ENCODE measurements at places on chromosomes 13 and 19.

- no peak for DNase-seq
These were observed 7.0 kb downstream of the ZNF749 start for GRCh38 chr19:57441979-57442752.

- DNase-seq: no peak
These were observed 51.1 kb upstream of the CYP4F8 start for GRCh38 chr19:15563931-15564330.

GRCh38 chr13:92734068-92734467 is 492.5 kb upstream of the GPC6 start:
- DNase-seq: no peak

DNA sequence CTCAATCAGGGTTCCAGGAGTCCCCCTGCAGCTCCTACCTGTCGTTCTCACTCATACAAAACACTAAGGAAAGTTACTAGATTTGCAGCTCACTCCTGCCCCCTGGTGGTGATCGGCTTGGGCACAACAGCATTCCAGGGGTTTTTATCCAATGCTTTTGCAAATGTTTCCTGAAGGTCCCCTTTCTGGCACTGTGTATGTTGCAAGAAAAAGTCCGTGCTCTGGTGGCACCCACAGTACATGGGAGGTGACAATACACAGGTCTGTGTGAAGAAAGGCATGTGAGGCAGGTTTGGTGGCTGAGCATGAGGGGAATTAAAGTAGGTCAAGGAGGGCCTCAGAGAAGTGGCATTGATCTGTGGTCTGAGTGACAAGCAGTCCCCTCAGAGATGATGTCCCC is 8.6 kb upstream of the TYK2 start:
- DNase-seq: peak; percentile 73

GRCh38 chr13:97464561-97464960 is 30.6 kb downstream of the RAP2A start:
- no peak for DNase-seq

GRCh38 chr19:49588365-49589122 is 2.4 kb upstream of the PRR12 start:
- DNase-seq: no peak

DNA sequence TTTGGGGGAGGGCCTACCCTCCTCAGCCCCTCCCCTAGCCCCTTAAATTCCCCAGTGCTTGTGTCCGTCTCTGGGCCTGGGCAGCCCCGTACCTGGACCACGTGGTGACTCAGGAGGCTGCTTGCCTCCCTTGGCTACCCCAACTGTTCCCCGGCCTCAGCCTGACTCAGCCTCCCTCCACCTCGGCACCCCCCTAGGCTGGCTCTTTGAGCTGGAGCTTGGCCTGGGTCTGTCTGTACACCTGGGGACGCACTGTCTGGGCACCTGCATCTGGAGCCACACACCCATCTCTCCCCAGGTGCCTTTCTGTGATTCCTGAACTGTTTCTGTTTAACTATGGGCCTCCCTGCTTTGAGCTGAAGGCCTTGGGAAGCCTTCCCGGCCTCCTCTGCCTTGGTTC is 1.8 kb upstream of the KLK14 start:
- DNase-seq: no peak

DNA sequence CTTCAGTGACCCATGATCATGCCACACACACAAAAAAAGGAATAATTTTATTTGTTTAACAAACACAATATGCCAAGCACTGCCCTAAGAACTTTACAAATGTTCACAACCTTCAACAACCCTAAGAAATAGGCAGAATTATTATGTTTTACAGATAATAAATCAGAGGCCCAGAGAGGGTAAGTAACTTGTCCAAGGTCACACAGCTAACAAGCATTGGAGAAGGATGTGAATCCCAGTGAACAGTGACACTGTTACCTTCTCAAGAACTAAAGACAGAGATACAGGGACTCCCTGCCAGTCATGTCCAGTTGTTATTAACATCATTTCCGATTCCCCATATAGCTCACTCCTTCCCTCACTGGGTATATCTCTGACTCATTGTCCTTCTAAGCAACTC is 13.6 kb downstream of the CEACAM20 start:
- DNase-seq: no peak

DNA sequence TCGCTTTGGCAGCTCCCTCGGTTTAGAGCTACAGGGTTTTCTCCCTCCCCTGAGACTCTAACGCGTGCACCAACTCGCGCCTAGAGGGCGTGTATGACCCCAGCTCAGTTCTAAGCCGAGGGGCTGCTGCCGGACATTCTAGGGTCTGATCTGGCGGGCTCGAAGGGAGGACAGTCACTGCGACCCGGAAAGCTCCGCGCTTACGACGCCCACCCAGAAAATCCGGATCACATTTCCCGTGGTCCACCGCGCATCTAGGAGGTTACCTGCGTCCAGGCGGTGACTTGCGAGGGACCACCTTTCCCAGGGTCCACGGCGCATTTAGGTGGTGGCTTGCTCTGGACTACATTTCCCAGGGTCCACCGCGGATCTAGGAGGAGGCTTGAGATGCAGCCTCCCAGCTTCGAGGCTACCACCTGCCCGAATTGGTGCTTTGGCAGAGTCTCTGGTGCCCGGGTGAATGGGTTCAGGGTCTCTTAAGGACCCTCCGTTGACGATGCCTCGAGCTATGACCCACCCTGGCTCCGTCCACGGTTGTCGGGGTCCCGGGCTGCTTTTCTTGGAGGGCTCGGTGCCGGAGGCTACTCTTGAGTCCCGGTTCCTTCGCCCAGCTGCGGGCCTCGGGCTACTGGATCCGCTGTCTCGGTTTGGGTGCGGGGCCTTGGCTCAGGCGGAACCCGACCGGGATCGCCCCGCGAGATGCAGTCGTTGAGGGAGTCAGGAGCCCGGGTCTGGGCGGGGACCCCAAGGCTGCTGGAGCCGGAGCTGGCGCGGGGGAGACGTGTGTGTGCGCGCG is 30.5 kb downstream of the ZNF146 start:
- DNase-seq: no peak

- no peak for DNase-seq
These were observed 173.7 kb upstream of the ZNF507 start for GRCh38 chr19:32171719-32172151.

DNA sequence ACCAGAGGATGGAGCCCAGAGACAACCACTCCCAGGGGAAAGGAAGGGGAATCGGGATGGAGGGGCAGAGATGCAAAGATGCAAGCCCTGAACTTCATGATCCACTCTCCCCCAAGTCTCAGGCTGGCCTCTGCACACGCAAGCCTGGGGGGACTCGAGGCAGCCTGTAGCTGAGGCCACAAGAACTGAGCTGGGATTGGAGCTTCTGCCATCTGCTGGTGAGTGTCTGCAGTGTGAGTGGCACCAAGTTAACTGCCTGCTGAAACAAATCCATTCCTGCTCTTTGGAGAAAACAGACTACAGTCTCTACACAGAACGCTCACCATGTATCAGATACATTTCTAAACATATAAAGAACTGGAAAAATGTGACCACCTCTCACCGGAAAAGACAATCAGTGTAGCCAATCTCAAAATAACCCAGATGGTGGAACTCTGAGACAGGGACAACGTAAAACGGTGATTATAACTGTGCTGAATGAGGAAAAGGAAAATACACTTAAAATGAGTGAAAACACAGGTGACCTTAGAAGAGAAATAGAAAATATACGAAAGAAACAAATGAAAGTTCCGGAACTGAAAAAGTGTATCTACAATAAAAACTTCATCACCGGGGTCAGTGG is 62.1 kb downstream of the KLF2 start:
- DNase-seq: no peak

DNA sequence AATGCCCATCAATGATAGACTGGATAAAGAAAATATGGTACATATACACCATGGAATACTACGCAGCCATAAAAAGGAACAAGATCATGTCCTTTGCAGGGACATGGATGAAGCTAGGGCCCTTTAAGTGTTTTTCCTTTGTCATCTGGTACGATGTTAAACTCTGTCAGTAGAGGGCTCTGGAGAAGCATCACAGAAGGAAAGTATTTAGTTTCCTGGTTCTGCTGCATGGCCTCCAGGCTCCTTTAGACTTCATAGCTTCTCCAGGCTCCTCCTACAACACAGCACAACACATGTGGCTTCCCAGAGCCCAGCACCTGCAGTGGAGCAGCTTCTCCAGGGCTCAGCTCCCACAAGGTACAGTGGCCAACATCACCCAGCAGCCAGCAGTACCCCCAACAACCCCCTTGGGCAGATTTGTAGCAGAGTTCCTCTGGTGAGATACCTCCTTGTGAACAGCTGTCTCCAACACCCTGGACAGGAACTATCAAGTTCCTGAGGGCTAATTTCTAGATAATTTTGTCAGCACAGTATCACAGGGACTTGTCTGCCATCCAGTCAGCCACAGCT is 63.4 kb downstream of the KCTD12 start:
- no peak for DNase-seq

GRCh38 chr13:106911020-106911419 is 343.1 kb upstream of the ARGLU1 start:
- DNase-seq: no peak

DNA sequence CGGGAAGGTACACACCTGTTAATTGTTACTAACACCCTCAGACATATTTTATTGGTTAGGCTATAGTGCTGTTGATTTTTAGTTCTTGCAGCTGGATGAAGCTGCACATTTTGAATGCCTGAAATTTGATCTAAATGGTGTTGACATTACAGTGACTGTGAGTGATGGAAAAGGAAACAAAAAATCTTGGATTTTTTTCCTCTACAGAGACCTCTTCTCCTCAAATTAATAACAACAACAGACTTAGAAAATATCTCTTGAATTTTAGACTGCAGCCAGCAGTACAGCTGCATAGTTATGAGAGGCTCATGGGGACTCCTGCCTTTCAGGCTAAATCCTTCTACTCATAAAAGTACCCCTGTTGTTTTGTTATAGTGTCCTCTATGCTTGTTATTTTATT is 500.5 kb upstream of the SPRY2 start:
- DNase-seq: no peak

DNA sequence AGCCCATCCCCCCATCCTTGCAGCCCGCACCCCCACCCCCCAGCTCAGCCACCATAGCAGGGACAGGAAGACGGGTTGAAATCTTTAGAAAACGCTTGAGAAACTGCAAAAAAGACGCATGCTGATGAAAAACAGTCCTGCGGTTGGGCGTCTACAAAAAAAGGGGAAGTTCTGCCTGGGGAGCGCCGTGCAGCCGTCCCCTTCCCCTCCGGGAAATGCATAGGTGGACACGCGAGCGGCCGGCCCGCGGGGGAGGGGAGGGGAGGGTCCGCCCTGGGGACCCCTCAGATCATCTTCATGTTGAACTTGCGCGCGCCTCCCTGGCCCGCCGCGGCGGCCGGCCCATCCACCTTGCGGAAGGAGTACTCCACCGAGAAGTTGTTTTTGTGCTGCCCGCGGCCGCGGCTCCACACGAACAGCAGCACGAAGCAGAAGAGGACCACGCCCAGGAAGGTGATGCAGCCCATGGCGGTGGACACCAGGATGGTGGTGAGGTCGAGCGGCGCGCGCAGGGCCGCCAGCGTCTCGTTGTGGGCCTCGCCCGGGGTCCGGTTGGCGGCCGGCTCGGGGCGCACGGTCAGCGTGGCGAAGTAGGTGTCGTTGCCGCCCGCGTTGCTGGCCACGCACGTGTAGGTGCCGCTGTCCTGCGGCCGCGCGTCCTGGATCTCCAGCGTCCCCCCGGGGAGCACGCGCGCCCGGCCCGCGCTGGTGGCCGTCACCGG is 7.9 kb upstream of the PEAK3 start:
- no peak for DNase-seq

DNA sequence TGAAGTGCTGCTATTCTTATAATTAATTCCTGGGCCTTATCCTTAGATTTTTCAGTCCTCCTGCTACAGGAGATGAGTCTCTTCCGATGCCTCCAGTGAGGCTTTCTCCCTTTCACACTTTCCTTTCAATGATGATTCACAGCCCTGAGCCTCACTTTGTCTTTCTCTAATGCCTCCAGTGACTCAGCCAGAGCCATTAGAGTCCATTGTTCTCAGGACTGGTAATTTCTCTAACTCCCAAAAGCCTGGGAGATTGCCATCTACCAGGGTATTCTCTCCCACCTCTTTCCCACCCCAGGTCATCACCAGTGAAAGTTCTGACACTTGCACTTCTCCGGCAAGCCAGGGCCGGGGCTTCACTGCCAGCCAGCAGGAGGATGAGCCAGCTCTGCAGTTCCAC is 49.6 kb upstream of the ARGLU1 start:
- DNase-seq: no peak

GRCh38 chr19:734716-735115 is 16.2 kb upstream of the MISP start:
- no peak for DNase-seq

- no peak for DNase-seq
These were observed 626 bp downstream of the ZNF233 start for GRCh38 chr19:44260343-44260681.

DNA sequence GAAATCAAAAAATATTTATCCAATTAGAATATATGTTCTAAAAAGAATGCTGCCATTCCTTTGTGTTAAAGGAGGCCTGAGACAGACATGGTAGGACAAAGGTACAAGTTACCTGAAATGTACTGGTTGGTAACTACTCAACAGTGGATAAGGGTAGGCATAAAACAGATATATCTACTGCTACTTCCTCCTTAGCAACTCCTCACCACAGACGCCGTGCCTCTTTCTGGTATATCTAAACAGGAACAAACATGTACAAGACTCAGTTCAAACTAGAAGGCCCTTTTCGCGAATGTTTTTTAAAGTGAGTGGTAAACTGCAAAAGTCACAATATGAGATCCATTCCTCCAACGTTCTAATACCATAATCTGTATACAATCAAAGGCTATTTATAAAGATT is 86.9 kb downstream of the TBC1D4 start:
- no peak for DNase-seq

DNA sequence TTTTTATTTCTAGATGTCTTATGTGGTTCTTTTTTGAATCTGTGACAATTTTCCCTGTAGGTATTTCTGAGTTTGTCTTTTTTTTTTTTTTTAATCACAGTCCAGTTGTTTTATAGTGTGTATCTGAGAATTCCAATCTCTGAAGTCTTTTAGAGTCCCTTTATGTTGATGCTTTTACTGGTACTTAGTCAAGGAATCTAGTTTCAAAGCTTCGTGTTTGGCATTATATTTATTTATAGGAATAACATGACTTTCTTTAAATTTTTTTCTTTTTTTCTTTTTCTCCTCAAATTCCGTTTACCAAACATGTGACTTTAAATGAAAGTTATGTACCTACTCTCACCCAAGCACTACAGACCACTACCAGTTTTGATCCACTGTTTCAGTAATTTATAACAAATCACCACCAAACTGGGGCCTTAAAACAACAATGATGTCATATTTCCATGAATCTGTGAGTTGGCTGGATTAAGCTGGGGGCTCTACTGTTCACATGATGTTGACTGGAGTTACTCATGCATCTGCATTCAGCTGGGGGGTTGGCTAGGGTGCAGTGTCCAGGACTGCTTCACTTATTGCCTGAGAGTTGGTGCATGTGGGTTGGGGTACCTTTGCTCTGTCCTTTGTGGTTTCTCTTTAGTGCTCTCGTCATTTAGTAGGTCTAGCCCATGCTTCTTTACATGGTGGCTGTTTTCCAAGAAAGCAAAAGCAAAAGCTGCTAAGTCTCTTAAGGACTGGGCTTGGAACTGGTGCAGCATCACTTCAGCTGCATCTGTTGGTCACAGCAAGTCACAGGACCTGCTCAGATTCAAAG is 22.3 kb downstream of the KCTD4 start:
- DNase-seq: no peak

- no peak for DNase-seq
These were observed 573 bp upstream of the ERCC5 start for GRCh38 chr13:102845289-102845629.

GRCh38 chr19:31613683-31614219 is 264.5 kb upstream of the TSHZ3 start:
- no peak for DNase-seq

- no peak for DNase-seq
These were observed 66.1 kb downstream of the LHFPL6 start for GRCh38 chr13:39536906-39537305.

Measured in activated CD4-positive, CD25-positive, alpha-beta regulatory T cell treated with anti-CD3 and anti-CD28 coated beads, Interleukin-2, amount 50 U/mL, for 16 hours (primary cell).